ENCODE measurements at places on chromosomes 16 and 17.
A peak's percentile ranks its signal among the peaks of the same experiment; 100 is the strongest.

DNA sequence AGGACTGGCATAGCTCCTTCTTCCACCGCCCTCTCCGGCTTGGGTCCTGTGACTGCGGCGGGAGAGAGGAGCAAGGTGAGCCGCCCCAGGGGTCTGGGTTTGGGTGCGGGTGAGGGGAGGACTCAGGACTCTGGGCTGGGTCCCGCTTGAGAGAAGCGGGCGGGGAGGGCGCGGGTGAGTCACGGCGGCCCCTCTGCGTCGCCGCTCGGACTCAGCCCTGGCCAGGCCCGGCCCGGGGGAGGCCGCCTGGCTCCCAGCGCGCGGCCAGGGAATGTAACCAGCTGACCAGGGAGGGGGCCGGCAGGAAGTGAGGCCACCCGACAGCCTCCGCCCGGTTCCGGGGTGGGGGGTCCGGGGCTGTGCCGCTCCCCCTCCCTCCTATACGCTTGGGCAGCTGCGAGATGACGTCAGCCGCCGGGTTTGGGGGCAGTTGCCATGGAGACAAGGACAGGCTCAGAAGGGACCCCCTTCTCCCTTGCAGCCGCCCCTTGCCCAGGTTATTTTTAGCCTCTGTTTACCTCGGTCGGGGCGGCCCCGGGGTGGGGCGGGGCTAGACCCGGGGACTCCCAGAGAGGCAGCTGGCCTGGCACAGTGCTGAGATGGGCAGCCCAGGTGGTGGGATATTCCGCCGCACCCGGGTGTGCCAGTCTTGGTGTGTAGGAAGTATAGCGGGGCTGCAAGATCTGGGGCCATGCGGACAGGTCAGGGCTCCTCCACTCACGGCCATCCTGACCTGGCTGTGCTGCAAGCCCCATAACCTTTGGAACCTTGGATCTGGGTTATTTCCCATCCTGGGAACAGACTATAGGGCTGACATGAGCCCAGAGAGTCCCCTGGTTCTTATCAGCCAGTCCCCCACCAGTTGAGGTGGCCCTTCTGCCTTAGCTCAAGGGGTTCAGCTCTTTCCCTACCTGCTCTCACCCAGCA, 1.6 kb downstream of the RIPOR1 start:
- DNase-seq = peak; percentile 61

GRCh38 chr17:35390663-35391062, 17.2 kb upstream of the SLFN11 start:
- DNase-seq = no peak

DNA sequence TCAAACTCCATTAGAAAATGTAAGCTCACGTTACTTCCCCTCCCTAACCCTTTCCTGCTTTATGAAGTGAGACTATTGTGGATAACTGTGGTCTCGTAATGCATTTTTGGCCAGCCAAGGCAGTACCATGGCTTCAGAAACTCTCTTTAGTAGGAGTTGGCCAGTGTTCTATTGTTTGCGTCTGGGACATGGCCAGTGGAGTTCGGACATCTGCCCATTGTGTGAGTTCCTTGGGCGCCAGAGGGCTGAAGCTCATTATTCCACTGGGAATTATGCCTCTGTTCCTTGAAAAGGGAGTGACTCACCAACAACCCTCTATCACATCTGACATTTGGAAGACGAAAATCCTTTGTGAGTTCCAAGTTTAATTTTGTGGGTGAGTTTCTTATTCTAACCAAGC, 319.5 kb upstream of the SOX9 start:
- DNase-seq = peak; percentile 51

DNA sequence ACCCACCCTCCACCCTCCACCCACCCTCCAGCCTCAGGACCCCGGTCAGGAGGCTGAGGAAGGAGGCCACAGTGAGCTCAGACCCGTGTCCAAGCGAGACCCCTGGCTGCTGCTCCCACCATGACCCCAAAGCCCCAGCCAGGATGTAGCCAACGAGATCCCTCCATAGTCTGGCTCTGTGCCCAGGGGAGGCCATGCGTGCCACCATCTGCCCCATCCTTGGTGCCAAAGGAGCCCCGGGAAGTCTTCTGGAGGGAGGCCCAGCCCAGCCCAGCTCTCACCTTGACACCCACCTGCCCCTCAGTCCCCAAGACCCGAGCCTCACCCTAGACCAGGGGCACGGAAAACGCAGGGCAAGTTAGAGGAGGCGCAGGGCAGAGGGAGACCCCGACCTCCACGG, 34.2 kb downstream of the PIEZO1 start:
- DNase-seq = no peak

DNA sequence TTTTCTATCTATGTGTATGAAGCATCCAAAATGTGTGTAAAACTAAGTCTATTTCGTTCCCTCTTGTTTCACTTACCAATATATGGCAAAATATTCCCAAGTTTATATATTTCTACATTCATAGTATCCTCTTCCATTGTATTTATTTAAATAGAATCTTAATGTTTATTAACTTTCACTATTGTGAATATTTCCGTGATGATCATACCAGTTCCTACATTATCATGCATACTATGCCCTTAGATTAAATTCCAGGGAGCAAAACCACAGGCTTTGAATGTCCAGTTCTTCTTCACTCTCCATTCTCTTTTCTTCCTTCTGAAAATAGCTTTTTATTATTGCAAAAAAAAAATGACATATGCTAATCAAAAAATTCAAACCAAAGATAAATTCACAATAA, 4.0 kb downstream of the MAP2K6 start:
- no peak for DNase-seq

GRCh38 chr16:27318392-27319256, 4.8 kb downstream of the IL4R start:
- peak; percentile 37 for DNase-seq

DNA sequence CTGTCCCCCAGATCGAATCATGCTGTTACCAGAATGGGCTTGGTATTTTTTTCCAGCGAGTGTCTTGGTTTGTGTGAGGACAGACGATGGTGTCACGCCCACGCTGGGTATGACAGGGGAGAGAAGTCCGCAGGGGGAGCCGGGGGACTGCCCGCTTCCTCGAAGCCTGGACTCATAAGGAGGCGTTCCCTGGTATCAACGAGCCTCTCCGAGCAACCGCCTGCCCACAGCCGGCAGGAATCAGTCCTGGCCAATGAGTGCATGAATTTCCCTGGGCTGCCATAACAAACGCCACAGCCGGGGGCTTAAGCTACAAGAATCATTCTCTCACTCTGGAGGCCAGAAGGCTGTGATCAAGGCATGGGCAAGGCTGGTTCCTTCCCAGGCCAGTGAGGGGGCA, 26.1 kb upstream of the JPH3 start:
- DNase-seq = no peak

DNA sequence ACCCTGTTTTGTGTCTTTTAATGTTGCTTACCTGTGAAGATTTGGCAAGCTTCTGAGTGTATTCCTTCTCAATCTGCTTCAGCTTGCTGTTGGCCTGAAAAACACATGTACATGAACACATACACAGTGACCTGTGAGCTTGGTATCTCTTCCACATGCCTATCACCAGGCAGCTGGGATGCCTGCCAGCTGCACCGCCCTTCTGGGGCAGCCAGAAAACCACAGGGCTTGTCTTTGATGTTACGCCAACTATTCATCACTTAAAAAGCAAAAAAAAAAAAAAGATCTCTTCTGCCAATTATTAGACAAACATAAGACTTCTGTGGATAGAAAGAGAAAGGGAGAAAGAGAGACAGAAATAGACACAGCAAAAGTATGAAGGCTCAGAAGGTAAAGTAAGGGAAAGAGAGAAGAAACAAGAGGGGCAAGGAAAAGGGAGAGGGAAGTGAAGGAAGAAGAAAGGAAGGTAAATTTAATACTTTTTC, 189.2 kb upstream of the AXIN2 start:
- peak; percentile 94 for DNase-seq

DNA sequence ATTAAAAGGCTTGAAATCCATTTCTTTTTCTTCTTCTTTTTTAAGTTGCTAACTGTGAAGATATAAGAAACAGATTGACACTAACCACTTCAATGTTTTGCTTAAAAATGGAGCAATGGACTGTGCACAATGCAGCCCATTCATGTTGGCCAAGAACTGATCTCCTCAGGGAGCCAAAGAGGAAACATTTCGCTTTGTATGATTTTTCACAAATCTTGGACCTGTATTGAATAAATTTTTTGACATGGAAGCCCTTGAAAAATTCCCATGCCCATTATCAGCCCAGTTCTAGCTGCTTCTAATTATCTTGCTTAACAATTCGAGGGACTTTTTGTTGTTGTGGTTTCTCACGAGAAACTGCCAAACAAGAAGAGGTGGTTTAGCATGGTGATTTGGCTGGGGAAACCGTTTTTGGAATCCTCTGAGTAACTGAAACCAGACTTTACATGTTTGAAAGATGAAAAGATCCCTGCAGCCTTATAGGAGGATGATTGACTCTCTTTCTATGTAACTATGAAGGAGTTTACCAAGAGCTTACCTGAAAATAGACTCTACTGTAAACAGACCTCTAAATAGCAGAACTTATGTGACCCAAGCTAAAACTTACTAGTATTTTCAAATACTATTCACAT, 1389.4 kb upstream of the GOT2 start:
- DNase-seq = peak; percentile 3

GRCh38 chr16:51540259-51540658, 389.2 kb upstream of the SALL1 start:
- peak; percentile 43 for DNase-seq

DNA sequence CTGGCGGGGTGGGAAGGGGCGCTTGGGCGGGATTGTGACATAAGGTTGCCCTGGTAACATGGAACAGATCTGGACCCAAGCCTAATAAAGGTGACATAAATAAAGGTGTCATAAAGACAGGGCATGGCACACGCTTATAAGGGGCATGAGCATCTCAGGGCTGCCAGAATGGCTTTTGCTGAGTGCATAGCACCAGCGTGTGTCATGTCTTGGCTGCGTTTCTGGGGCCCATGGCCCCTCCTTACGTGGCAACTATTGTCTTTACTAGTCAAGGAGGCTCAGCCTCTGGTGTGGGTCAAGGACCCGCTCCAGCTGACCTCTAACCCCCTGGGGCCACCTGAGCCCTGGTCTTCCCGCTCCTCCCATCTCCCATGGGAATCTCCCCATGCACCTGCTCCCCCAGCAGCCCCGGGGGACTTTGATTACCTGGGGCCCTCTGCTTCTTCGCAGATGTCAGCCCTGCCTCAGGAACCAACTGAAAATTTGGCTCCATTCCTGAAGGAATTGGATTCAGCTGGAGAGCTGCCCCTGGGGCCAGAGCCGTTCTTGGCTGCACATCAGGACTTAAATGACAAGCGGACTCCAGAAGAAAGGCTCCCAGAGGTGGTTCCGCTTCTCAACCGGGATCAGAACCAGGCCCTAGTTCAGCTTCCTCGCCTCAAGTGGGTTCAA, 13.9 kb downstream of the LRRC37B start:
- no peak for DNase-seq

DNA sequence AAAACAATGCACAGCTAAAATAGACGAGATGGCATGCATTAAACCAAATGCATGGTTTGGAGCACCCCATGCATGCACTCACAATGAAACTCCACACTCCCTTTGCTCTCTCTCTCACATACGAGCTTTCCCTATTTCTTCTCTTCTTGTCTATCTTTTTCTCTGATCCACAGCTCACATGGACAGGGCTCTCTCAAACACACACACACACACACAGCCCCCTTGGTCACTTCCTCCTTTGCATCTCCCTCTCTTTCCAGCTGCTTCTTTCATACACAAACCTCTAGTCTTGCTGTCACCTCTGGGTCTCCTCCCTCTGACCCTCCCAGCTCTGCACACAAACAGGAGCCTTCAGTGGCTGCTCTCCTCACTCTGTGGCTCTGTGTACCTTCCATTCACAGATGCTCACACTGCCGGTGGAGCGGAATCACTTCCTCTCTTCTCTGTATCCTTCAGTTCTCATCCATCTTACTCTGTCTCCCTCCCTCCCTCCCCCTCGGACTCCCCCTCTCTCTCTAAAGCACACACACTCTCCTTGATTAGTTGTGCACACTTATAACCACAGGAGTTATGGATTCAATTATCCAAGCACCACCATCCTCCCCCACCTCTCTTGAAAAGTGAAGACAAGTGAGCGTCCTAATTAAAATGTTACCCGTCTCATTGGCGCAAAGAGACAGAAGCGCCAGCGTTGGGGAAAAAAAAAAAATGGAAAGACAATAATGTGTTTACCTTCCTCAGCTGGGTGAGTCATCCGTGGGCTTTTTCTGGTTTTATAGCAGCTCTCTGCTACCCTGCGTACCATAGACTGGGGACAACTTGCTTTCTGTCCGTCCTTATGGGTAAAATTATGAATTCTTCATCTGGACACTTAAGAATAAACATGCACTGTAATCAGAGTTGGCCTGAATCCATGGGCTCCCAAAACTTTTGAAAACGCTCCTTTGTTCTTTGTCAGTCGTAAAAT, 90.8 kb downstream of the SHISA6 start:
- peak; percentile 27 for DNase-seq

DNA sequence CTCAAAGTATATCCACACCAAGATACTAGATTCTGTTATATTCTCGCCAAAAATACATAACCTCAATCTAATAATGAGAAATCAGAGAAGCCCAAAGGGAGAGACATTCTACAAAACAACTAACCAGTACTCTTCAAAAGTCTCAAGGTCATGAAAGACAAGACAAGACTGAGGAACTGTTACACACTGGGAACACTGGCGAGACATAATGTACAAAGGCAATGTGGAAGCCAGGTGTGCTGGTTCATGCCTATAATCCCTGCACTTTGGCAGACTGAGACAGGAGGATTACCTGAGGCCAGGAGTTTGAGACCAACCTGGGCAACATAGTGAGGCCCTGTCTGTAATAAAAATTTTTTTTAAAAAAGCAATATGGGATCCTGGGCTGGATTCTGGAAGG, 85.9 kb downstream of the SPAG9 start:
- no peak for DNase-seq

DNA sequence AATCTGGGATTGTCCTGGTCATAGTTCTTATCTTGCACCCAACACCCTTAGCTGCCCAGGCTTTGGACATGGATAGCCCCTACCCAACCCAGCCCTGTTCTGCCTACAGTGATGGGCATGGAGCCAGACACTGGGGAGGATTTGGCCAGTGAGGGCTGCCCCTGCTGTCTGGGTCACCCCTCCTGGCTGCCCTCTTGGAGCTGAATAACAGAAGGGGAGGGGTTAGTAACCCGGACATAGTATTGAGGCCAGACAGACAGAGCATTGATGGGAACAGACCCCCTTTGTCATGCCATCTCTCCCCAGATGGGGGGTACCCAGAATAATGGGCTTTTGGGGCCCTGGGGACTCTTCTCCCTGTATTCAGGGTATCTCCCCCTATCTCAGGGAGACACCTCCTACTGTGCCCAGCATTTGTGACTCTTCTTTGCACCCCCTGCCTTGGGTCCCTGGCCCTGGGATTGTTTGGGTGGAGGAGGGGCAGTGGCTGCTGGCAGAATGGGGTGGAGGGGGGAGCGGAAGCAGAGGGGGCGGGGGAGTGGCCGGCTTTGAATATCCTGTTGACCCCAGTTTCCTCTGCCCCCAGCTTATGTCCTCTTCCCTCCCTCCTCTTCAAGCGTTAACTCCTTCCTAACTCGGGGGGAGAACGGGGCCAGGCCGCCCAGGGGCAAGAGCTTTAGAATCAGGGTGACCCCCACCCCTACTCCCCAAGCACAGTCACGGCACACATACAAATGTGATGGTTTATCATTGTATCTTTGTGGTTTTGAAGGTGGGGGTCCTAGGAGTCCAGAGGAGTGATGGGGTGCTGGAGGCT, 17.0 kb downstream of the GJD3 start:
- DNase-seq = no peak
